ENCODE measurements at places on chromosomes 4 and X.

GRCh38 chr4:152359208-152360044 is 176.5 kb downstream of the FBXW7 start:
- no peak for DNase-seq

GRCh38 chr4:72951147-72951546 is 118.4 kb downstream of the COX18 start:
- no peak for DNase-seq

DNA sequence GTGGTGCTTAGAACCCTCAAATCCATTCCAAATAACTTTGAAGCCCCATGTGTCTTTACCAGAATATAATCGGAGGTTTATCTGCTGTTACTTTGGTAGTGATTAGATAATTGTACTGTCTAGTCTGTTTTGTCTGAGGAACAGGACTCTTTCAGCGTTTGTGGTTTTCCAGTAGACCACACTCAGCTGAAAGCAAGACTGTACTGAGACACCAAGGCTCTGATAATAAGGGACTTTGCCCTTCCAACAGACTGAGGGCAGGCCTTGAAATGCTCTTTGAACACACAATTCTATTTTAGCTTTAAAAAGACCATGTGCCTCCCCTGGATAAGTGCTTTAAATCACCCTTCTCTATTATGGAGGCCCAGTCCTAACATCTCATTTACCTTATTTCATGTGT is 76.1 kb downstream of the KLHL8 start:
- no peak for DNase-seq

- DNase-seq = no peak
Observed at GRCh38 chrX:142978130-142978684, 47.5 kb upstream of the SPANXN4 start.

DNA sequence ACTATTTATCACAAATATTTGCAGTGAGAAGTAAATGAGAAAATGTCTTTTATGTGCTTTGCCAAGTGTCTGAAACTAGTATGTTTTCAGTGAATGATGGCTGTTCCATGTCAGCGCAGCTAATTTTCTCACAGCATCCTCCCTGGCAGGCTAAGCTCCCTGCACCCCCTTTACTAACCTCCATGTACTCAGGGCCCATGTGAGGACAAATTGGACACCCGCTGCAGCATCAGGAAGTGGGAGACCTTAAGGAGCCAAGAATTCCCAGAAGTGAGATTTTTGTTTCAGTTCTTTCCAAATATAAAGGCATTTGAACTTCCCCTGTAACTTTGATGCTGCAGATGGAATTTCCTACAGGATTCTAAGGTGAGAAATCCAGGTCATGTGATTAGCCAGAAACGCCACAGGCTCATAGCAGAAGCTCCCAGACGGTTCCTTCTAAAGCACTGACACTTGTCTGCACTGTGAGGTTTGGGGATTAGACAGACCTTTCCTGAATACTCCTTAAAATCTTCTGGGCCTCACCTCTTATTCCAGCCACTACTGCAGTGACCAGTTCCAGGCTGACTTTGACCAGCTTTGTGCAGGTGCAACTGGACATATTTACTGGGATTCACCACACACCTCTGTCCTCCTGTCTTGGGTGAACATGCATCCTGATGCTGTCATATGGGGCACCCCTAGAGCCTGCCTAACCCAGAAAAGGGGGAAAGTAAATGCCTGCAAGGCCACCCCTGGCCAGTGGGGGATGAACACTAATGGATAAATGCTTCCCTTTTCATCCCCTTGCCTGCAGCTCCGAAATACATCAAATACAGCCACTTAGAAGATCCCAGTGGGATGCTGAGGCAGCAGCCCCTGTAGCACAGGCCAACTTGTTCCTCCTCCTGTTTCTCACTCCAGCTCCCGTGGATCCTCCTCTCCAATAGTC is 45.9 kb downstream of the LGI2 start:
- DNase-seq = no peak

All from effector CD8-positive, alpha-beta T cell (primary cell).